ENCODE measurements at places on chromosomes 12 and 14.

DNA sequence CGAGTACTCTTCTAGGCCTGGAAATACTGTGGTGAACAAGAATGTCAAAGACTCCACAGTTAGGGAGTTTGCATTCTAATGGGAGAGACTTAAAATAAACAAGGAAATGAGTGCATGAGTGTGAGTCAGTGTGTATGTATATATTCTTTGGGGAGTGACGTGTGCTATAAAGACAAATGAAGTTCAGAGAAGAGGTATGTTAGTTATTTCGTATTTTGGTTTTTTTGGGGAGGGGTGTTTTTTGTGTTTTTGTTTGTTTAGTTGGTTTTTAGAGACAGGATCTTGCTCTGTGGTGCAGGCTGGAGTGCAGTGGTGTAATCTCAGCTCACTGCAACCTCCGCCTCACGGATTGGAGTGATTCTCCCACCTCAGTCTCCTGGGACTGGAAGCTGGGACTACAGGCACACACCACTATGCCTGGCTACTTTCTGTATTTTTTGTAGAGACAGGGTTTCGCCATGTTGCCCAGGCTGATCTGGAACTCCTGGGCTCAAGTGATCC, 74.3 kb downstream of the SRGAP1 start:
- no peak for DNase-seq

DNA sequence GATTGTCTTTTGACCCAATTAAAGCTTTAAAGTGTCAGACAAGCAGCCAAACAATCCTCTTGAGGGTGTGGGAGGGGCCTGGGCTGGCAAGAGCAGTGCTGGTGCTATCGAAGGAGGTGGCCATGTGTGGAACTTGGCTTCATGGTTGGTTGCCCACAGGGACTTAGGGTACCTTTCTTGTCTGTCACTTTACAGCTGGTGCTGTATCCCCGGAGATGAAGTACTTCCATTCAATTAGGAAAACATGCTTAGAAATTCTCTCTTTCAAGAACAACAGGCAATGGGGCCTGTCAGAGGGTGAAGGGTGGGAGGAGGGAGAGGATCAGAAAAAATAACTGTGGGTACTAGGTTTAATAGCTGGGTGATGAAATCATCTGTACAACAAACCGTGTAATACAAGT, 86.5 kb downstream of the DAAM1 start:
- no peak for DNase-seq

DNA sequence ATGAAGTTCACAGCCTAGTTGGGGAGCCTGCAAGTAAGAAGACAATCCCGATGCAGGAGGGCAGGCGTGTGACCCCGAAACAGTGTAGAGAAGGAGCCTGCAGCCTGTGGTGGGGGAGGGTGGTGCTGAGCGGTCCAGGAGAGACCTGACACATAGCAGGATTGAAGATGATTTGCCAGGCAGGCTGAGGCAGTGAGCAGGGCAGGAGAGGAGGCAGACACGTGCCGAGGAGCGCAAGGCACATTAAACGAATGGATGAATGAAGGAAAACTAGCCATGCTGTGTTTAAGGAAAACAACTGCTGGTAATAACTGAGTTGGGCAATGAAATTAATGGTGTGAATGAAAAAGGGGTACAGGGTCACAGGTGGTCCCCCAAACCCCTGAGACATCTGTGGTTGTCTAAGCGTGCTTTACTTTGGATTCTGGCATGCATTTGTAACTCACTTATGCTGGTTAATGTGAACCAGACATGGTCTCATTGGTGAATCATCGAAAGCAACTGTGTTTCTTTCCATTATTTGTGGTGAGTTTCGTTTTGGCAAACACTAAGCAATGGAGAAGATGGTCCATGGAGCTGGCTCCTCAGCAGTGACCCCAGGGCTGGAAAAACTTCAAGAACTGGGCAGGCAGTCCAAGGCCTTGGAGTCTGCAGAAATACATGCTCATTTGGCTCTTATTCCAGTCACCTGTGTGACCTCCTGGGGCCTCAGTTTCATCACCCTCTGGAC, 96.9 kb upstream of the EVL start:
- DNase-seq: peak; percentile 8

- no peak for DNase-seq
Observed at GRCh38 chr14:96001866-96002497, 37.2 kb upstream of the C14orf132 start.

- no peak for DNase-seq
Observed at GRCh38 chr14:80522411-80522810, 311.1 kb upstream of the DIO2 start.
